Cardiac septum (tissue), 1 donor: ENCODE measurements at places on chromosomes 11 and 22. TPM values are rescaled to one million over a fixed set of nuclear protein-coding genes. Genes with fewer than 3 reads are reported as not detected.

GRCh38 chr11:61542024-61542461 is 33.5 kb downstream of the LRRC10B start:
- DNase-seq, result no peak

GRCh38 chr11:83448686-83449085 is 162.5 kb upstream of the CCDC90B start:
- DNase-seq, result no peak

GRCh38 chr22:30262917-30263741 is 3.5 kb downstream of the OSM start:
- peak; percentile 90 for DNase-seq

- DNase-seq, result no peak
Measured at GRCh38 chr11:83158357-83158786, 1.4 kb downstream of the PCF11 start.

GRCh38 chr11:78957476-78958245 is 383.0 kb upstream of the NARS2 start:
- no peak for DNase-seq

DNA sequence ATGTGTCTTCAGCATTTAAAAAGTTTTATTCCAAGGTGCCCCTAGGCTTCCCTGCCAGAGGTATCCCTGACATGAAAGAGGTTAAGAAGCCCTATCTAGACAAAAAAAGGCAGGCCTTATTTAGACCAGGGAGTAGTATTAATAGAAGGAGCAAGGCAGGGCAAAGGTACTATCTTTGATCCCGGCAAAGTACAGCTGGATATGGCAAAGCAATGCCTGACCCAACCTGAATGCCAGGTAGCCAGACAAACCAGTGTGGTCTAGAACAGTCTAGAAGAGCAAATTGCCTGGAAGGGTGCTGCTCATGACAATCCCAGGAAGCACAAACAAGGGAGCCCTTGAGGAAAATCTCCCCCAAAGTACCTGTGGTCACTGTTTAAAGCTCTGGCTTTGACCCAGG is 62.6 kb upstream of the SYT13 start:
- DNase-seq, result no peak

DNA sequence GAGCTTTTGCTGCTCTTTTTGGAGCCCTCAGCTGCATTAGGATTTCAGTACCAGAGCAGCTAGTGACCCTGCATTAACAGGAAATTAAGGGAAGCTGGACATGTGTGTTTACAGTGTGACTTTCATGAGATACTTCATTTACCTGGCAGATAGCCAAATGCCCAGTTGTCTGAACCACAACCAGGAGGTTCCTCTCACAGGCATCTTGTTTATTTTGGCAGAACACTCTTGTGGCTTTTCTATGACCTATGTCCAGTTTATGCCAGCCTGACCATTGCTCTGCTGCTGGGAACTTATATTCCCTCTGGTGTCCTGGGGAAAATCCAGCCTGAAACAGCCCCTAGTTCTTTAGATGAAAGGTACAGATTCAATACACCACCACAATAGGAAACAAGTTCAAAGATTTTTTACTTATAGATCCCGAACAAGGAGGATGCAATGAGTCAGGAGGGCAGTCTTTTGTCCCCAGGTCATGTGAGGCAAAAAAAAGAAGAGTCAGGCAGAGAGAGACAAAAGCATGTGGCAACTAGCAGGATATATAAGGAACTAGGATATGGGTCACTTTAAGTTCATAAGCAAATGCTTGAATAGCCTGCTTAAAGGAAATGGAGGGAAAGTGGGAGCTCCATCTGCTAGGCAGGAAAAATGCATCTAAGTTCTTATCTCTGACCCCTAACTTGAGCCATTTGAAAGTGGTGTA is 379.3 kb downstream of the INSC start:
- DNase-seq, result no peak

GRCh38 chr11:131303611-131304119 is 66.8 kb upstream of the NTM start:
- DNase-seq, result no peak

GRCh38 chr11:77316733-77317342 is 15.4 kb upstream of the GDPD4 start:
- DNase-seq, result no peak

- no peak for DNase-seq
Measured at GRCh38 chr22:36640106-36640672, 63.4 kb downstream of the CACNG2 start.

- DNase-seq, result peak; percentile 67
Measured at GRCh38 chr11:62925745-62926679, 4.8 kb upstream of the CHRM1 start.

DNA sequence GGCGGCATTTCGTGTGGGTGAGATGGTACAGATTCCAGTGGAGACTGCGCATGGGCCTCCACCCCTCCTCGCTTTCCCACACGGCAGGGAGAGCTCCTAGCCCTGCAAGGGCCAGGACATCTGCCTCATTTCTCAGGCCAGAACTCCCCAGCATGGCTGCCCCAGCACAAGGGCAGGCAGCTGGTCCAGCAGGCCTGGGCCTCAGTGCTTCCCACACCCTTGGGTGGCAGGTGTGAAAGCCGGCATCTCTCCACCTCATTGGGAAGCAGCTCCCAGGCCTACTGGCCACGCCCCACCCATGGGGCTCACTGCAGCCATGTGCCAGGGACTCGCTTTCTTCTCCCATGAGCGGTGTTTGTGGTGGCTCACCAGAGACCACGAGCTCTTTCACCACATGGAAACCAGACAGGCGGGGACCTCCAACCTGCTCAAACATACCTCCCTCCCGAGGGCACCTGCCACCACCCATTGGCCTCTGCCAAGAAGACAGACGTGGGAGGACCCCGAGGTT is 79.1 kb downstream of the NAT10 start:
- DNase-seq, result no peak

- no peak for DNase-seq
Measured at GRCh38 chr22:27601195-27601594, 200.4 kb downstream of the MN1 start.

- DNase-seq, result no peak
Measured at GRCh38 chr22:23215294-23216241, 35.3 kb downstream of the BCR start.

DNA sequence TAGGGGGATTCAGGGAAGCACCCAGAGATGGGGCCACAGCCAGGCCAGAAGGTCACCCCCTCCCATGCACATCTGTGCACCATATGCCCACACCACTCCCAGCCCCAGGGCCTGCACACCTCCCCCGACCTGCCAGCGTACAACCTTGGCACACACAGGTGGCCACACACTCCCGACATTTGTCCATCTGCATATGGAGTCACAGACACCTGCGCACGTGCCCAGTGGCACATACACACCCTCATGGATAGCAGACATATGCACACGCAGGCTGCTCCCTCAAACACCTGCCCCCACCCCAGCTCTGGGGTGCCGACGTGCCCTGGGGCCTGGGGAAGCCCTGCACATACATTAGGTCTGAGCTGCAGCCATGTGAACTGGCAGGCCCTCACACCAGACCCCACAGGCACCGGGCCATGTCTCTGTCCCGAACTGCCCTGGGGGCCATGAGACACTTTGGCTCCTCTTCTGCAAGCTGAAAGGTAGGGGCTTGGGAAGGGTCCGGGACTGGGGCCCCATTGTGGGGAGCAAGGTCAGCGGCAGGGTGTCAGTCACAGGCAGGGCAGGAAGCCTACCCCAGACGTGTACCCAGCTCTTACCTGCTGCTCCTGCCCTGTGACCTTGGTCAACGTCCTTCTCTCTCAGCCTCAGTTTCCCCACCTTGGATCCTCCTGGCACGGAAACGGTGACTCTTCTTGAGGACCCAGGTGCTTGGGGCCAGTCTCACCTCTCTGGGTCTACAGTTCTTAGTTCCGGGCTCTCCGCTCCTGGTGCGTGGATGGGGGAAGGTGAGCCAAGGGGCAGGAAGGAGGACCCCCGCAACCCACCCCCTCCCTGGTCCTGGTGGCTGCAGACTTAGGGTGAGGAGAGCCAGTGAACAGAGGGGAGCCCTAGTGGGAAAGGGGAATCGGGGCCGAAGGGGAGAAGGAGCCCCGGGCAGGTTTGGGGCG is 579 bp upstream of the CABP7 start:
- no peak for DNase-seq

DNA sequence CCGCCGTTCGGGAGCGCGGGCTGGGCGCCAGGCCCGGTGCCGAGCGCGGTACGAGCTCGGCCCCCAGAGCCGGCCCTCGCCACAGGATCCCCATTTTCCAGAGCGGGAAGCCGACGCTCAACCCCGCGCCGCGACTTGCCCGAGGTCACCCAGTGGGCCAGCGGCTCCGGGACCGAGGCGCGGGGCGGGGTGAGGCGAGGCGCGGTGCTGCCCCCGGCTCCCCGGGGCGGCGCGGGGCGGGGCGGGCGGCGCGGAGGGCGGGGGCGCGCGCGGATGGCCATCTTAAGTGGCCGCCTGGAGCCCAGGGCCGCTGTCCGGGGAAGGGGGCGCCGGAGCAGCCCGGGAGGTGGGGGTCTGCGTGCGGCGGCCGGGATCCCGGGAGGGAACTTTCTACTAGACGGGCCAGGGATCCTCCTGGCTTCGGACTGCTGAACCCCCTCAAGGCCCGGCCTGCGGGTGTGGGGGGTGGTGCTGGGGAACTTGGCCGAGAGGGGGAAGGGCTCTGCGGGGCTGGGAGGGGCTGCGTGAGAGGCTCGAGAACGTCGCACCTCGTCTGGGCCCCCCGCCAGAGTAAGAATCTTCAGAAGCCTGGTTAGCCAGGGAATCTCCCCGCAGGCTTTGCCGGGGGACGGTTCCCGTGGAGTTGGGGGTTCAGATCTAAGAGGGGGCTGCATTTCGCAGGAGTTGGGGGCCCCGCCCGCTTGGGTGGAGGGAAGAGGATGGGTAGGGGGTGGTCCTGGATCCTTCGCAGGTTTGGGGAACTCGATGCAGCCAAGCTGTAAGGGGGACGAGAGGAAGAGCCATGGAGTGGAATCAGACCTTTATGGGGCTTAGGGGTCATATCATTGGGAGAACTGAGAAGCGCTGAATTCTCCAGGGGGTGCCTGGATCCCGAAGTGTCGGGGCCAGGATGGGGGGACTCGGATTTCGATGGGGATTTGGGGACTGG is 678 bp upstream of the INPPL1 start:
- DNase-seq, result peak; percentile 87

GRCh38 chr11:66192181-66192863 is 76.1 kb upstream of the RAB1B start:
- no peak for DNase-seq

- DNase-seq, result peak; percentile 81
Measured at GRCh38 chr22:25488244-25489020, 76.0 kb upstream of the GRK3 start.

DNA sequence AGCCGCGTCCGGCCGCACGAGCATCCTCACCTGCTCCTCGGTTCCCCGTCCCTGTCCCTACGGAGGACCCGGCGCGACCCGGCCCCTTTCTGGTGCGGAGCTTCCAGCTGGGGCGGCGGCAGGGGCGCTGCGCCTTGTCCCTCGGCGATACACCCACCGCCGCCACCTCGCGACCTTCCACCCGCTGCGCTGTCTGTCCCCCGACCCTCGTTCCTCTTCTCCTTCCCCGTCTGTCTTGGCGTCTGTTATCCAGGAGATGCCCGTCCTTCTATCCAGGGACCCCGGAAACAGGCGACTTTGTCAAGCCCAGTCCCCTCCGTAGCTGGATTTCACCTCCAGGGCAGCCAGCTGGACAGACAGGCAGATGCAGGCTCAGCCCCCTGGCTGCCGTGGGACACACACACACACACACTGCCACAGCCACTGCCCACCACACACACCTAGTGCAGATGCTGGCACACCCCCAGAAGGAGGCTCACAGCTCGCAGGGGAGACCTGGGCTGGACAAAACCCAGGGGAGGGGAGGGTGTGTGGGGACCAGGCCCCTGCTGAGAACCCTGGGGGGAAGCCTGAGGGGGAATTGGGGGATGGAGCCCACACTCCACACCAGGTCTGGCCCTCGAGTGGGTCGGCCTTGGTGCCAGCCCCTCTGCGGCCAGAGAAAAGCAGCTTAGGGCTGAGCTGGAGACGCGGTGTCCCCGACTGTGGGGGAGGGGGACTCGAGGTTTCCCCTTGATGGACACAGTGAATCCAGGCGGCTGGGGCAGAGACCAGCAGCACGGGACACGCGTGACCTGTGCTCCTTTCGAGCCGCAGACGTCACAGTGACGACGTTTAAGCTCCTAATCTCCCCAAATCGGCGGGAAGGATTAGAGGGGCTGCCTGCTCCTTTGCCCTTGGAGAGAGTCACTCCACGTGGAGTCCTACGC is 788 bp downstream of the DRD4 start:
- no peak for DNase-seq

DNA sequence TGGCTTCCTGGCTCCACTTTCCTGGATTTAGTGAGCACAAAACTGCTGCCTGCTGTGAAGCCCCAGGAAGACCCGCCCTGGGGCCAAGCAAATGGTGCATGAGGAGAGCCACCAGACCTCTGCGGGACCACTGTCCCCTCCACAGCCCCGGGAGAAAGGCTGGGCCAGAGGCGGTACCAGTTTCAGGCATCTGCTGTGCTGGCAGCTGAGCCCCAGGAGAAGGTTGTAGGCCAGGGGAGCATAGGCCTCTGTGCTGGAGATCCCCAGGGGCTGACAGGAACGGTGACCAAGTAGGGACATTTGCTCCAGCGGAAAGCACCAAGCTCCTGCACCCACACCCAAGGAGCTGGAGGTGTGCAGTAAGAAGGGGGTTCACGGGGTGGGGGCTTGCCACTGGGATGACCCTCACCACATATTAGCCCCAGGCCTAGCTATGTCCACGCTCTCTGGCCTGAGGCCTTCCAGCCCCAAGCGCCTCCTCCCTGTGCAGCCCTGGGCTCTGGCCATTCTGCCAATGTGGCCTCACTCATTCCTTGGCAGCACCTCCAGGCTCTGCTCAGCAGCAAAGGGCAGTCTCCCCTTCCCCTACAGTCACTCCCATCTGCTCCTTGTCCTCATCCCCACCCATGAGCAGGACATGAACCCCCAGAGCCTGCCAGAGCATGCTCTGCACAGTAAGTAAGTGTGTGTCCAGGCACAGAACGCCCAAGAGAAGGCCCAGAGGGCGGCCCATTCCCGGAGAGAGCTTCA is 24.0 kb upstream of the COMT start:
- DNase-seq, result no peak

- no peak for DNase-seq
Measured at GRCh38 chr22:25176175-25176574, 23.5 kb upstream of the CRYBB3 start.

GRCh38 chr11:2540223-2540991 is 95.6 kb downstream of the KCNQ1 start:
- peak; percentile 55 for DNase-seq

DNA sequence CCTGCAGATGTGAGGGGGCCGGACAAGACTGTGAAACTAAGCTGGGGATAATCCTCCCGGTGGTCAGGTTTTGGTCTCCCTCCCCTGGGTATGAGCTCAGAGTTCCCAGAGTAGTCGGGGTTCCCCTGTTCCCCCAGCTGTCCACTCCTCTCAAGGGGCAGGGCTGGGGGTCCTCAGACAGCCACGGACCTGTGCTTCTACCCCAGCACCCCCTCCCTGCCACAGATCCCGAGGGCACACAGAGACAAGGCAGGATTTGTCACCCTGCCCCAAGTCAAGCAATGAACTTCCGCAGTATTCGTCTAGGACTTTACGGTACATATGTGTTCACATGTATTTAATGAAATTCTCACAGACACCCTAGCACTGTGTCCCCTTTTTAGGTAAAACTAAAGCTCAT is 45.2 kb downstream of the APOL1 start:
- DNase-seq, result no peak

XKR3 gene
- total RNA-seq, result not detected

VPREB1 gene
- total RNA-seq, result not detected

SLC6A5 gene
- not detected for total RNA-seq

ZNF215 gene
- 0.24 TPM for total RNA-seq

CHST1 gene
- total RNA-seq, result 2.6 TPM

ANO5 gene
- total RNA-seq, result 58.4 TPM

NKAPD1 gene
- 9.7 TPM for total RNA-seq

CLCF1 gene
- total RNA-seq, result 4.0 TPM

NCF4 gene
- 6.1 TPM for total RNA-seq

CARD18 gene
- not detected for total RNA-seq

SYT12 gene
- 2.2 TPM for total RNA-seq

DNAJC24 gene
- total RNA-seq, result 12.6 TPM

ROM1 gene
- total RNA-seq, result 6.0 TPM
